Heart right ventricle (tissue), 16 donors: ENCODE measurements at places on chromosomes 7 and 10. TPM values are rescaled to one million over a fixed set of nuclear protein-coding genes. Genes with fewer than 3 reads are reported as not detected.

- no peaks in the 10 kb centered on the region for H3K27me3 ChIP-seq
- peaks cover 23% of the 10 kb centered on the region for H3K4me1 ChIP-seq
- H3K36me3 ChIP-seq = no peaks in the 10 kb centered on the region
- H3K4me3 ChIP-seq = no peak overlapping the region
Measured at GRCh38 chr7:112929421-112929820, 139.2 kb upstream of the TMEM168 start.

TIMM23 gene
- polyA plus RNA-seq = 113 TPM

DNA sequence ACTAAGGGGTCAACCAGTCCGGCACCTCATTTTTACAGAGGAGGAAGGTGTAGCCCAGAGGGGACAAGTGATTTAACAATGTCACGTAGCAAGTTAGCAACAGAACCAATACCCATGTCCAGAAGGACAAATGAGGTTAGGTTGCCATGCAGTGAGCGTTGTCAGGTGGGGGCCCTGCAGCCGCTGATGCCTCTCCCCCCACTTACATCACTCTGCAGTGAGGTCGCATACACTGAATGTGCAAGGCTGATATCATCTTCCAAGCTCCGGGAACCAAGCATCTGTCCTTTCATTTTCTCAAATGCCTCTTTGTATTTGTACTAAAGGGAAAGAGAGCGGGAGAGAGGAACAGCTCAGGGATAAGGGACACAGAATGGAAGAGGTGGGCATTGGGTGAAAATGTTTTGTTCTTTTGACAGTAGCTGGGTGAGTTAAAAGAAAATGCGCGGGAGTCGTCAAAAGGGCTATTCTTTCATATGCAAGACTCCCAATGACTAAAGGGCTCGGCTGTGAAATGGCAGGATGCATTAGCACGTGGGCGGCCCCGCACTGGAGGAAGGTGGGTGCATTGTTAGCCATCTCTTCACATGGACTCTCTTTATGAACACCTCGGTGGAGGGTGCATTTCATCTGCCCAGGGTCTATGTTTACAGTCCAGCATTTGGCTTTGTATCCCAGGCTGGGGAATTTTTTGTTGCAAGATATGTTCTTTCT, 49.7 kb downstream of the NRAP start:
- no peak overlapping the region for H3K4me3 ChIP-seq
- DNase-seq = no peak
- H3K27me3 ChIP-seq = peaks cover 8% of the 10 kb centered on the region
- H3K4me1 ChIP-seq = peaks cover 70% of the 10 kb centered on the region

HTR5A gene
- polyA plus RNA-seq = not detected

DNA sequence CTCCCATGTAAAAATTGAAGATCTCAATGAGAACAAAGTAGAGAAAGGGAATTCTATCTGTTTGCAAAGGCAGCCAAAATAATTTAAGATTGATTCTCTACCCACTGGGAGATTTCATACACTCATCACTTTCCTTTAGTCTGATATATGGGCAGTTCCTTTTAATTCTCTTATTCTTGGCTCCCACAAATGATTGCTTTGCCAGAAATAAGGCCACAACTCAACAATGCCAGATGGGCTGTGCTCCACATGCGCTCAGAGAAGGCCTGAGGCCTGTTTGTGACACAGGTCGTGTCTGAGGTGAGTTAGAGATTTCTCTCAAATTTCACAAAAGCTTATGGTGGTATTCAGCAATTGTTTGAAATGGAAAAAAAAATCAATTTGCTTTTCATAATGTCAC, 501.9 kb upstream of the SEMA3D start:
- no peaks in the 10 kb centered on the region for H3K4me1 ChIP-seq
- no peak overlapping the region for H3K4me3 ChIP-seq
- no peak overlapping the region for H3K27ac ChIP-seq
- no peaks in the 10 kb centered on the region for H3K36me3 ChIP-seq

DNA sequence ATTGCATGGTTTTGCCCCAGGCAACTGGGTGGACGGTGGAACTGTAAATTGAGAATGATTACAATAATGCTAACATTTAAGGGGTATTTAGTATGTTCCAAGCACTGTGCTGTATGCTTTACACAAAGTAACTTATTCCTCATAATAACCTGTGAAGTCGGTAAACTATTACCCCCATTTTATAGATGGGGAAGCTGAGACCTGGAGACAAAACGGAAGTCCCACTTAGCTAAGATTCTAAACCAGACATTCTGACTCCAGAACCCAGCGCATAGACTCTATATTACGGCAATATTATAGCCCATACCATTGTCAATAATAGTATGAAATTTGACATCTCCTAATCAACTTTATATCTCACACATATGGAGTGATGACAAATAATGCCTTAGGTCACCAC, 39.9 kb upstream of the TMEM236 start:
- H3K4me1 ChIP-seq = peaks cover 10% of the 10 kb centered on the region
- H3K27ac ChIP-seq = no peak overlapping the region
- no peak for DNase-seq

GRCh38 chr7:1432411-1433082, 26.7 kb downstream of the MICALL2 start:
- peaks cover 37% of the 10 kb centered on the region for H3K27me3 ChIP-seq
- no peak overlapping the region for H3K27ac ChIP-seq
- peaks cover 5% of the 10 kb centered on the region for H3K4me1 ChIP-seq

DNA sequence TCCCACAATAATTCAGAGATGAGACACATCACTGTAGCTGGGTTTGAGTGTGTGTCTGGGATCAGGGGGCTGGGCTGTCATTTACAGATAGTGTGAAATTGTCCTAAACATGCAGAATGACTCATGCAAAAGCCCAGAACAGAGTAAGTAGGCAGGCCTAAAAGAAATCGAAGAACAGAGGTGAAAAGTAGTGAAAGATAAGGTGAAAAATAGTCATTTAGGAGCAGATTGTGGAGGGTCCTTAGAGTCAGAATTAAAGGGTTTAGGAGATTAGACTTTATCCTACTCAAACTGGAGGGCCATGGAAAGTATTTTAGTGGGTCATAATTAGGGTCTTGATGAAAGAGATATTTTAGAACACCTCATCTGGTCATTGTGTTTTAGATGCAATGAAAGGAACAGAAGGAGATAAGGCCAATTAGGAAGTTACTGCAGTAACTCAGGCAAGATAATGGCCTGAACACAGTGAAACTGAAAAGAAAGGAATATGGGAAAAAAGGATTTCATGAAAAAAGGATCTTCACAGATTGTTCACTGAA, 58.3 kb upstream of the NEBL start:
- no peak overlapping the region for H3K27ac ChIP-seq
- H3K4me3 ChIP-seq = no peak overlapping the region
- H3K27me3 ChIP-seq = no peaks in the 10 kb centered on the region
- no peaks in the 10 kb centered on the region for H3K4me1 ChIP-seq
- H3K36me3 ChIP-seq = no peaks in the 10 kb centered on the region

DNA sequence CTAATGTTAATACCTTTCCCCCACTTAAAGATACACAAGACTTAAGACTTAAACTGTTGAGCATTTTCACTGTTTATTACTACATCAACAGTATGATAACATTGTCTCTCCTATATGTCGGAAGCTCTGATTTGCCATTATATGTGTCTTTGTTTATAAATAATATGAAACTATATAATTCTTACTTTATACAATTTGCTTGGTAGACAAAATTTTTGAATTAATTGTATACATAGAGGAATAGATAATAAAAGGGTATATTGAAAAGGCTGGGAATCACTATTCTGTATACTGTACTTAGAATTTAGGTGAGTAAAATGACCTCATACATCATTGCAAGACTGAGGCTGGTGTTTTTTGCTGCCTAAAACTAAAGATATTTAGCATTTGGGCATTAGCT, 82.1 kb upstream of the HDAC9 start:
- no peak overlapping the region for H3K4me3 ChIP-seq
- DNase-seq = no peak
- H3K4me1 ChIP-seq = no peaks in the 10 kb centered on the region
- no peak overlapping the region for H3K27ac ChIP-seq
- no peaks in the 10 kb centered on the region for H3K36me3 ChIP-seq

DNA sequence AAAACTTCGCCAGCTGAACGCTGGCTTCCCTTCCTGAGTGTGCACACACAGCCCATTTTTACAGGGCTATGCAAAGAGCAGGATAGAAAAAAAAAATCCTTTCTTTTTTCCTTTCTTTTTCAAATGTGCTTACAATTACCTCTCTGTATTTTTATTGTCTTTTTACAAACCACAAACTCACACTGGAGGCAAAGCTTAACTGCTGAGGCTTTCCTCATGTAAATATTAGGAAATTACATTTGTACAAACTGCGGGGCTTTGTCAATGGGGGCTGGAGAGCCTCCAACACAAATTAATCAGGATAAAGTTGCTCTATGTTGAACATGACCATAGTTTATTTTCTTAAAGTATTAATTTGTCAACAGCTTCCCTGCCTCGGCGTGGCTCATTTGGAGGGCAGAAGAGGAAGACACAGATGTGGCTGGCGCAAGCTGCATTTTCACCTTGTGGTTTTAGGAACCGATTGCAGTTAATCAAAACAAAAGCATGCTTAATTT, 411.7 kb upstream of the MKI67 start:
- no peak overlapping the region for H3K27ac ChIP-seq
- peaks cover 11% of the 10 kb centered on the region for H3K4me1 ChIP-seq
- peaks cover 79% of the 10 kb centered on the region for H3K27me3 ChIP-seq
- DNase-seq = no peak

GRCh38 chr7:151068069-151068773, 8.8 kb downstream of the SLC4A2 start:
- no peak for DNase-seq
- H3K36me3 ChIP-seq = peaks cover 7% of the 10 kb centered on the region
- H3K27ac ChIP-seq = no peak overlapping the region
- H3K27me3 ChIP-seq = no peaks in the 10 kb centered on the region
- no peak overlapping the region for H3K4me3 ChIP-seq

HOGA1 gene
- polyA plus RNA-seq = 30.4 TPM

- H3K36me3 ChIP-seq = no peaks in the 10 kb centered on the region
- H3K27ac ChIP-seq = peak overlapping the region; percentile 42
- DNase-seq = no peak
- no peak overlapping the region for H3K4me3 ChIP-seq
Measured at GRCh38 chr7:150389532-150389816, 10.3 kb downstream of the ZNF775 start.

DNA sequence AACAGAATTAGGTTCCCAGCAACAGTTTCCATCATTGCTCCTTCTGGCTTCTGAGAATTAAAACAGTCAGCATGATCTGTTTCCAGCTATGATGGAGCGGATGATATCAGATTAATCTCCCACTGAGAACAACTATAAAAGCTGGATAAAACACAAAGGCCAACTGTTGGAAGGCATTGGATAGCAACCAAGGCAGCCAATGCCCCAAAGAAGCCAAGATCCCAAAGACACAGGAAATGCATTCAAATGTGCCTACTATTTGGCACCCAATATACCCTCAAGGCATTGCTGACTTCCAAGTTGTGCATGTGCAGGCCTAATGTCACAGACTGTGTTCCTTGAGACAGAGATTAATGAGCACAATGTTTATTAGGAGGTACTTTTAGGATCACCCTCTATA, 259.3 kb downstream of the ARHGAP12 start:
- H3K27ac ChIP-seq = no peak overlapping the region
- H3K4me3 ChIP-seq = no peak overlapping the region
- no peaks in the 10 kb centered on the region for H3K36me3 ChIP-seq
- no peaks in the 10 kb centered on the region for H3K27me3 ChIP-seq
- H3K4me1 ChIP-seq = peaks cover 5% of the 10 kb centered on the region

GRCh38 chr7:134365341-134366054, 48.8 kb upstream of the SLC35B4 start:
- peaks cover 11% of the 10 kb centered on the region for H3K27me3 ChIP-seq
- no peak for DNase-seq
- no peak overlapping the region for H3K4me3 ChIP-seq
- no peaks in the 10 kb centered on the region for H3K36me3 ChIP-seq
- H3K4me1 ChIP-seq = peaks cover 5% of the 10 kb centered on the region
- H3K27ac ChIP-seq = no peak overlapping the region
